ENCODE measurements at places on chromosomes 3 and 15.

- no peak for DNase-seq
Observed at GRCh38 chr3:55059027-55059629, 131.3 kb upstream of the LRTM1 start.

DNA sequence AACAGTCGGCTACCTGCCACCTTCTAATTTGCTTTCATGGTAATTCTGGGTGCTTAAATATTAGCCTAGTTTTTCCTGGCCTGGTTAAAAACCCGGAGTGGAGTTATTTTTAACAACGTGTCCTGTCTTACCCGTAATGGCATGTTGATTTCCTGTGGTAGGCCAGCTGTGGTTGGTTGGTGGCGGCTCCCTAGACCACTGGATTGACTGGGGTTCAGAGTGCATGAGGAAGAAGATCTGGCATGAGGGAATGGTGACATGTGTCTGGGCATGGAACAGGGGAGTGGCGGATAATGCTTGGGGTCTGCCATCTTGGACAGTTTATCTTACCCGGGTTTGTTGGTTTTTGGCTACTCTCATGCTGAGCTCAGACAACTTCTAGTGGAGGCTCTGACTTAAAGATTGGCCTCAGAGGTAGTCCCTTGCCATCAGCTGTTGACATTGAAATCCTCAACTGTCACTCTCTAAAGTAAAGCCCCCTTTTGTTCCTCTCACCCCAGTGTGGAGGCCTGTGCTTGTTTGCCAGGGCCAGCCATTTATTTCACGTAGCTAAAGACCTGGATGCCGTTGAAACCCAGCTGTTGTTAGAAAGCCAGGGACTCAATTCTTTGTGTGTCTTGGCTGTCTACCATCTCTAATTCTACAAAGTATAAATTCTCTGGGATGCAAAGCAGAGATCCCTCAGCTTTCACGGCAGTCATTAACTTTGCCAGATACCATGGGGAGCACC lies 81.6 kb downstream of the DNASE1L3 start:
- no peak for DNase-seq

DNA sequence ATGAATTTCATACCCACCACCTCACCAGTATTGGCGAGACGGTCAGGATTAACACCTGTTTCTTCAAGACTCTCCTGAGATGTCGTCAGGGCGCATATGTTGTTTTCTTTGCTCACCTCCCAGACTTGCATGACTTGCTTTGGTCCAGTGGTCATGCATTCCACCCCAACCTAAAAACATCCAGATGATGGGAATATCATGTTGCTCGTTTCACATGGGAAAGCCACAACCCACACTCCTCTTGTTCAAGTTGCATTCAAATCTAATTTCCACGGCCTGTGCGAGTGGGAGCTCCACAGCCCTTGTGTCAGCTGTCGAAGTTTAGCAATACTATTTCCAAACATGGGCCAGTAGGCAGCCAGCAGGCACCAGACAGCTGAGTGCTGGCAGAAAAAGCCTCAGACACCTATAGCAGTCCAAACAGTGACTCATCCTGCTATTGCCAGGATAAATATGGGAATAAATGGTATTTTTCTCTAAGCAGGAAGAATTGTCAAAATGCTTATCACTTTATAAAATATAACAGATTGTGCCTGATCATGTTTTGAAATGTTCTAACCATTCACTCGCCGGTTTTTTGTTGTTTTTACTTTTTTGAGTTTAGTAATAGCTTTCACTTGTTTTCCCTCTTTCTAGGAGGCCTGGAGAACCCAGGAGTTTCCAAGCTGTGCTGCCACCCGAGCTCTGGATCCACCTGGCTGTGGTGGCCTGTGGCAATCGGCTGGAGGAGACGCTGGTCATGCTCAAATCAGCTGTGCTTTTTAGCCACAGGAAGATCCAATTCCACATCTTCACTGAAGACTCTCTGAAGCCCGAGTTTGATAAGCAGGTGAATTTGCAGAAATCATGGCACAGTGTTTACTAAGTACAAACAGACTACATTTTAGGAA lies 20.1 kb downstream of the GXYLT2 start:
- no peak for DNase-seq

GRCh38 chr15:28080386-28080785 lies 18.7 kb downstream of the OCA2 start:
- no peak for DNase-seq

GRCh38 chr3:45097296-45097883 lies 48.8 kb downstream of the CDCP1 start:
- DNase-seq: no peak

DNA sequence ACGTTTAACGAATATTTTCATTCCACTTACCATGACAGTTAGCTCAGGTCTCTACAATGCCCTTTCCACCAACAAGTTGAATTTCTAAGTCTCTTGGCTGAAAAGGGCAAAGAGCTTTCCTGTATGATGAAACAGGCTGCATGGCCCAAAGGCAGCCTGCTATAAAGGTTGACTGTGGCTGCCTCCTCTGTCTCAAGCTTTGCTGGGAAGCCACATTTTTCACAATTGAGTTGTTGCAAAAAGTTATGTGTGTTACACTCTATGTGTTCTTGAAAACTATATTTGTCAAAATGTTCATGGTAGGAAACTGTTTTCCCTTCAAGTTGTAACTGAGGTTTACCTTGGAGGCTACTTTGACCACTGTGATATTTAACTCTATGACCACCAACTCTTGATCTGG lies 49.5 kb downstream of the DZIP1L start:
- DNase-seq: no peak

GRCh38 chr15:100350434-100351226 lies 8.9 kb upstream of the ADAMTS17 start:
- no peak for DNase-seq

GRCh38 chr15:85646538-85647091 lies 148.1 kb downstream of the KLHL25 start:
- no peak for DNase-seq

- no peak for DNase-seq
Observed at GRCh38 chr15:91887321-91887720, 33.8 kb downstream of the SLCO3A1 start.

DNA sequence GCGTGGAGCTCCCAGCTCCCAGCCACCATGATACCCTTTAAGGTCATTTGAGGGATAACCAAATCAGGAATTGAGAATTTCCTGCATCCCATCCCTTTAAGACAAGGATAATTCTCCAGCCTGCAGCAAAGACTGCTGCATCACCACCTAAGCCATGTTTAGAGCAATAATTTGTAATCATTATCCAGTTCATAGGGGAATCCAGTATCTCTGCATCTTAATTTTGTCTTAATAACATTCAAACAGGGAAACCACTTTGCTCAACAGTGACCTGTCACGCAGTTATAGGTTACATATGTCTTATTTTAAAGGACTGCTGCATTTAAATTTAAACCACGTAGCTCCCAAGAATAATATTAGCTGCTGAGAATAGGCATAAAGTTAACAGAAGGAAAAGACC lies 188.4 kb downstream of the SSR3 start:
- DNase-seq: no peak

DNA sequence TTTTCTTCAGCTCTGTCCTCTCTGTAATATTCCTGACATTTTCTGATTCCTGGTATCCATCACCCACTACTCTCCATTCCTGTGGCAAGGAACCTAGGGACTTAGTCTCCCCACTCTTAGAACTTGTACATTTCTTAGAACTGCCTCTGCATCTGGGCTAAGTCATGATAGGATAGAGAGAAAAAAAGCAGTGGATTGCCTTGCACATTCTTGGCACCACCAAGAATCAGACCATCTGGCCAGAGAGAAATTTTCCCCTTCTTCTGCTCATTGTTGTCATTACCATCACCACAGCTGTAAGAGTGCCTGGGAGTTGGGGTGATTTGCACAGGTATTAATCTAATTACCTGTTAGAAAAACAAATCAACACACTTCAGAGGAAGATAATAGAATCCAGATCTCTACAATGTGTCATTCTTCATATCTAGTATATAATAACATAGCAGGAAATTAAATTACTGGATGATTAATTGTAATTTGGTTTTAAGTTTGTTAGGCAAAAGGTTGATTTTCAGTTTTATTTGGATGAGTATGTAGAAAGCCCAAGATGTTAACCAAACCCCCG lies 264.8 kb upstream of the ZPLD1 start:
- no peak for DNase-seq

DNA sequence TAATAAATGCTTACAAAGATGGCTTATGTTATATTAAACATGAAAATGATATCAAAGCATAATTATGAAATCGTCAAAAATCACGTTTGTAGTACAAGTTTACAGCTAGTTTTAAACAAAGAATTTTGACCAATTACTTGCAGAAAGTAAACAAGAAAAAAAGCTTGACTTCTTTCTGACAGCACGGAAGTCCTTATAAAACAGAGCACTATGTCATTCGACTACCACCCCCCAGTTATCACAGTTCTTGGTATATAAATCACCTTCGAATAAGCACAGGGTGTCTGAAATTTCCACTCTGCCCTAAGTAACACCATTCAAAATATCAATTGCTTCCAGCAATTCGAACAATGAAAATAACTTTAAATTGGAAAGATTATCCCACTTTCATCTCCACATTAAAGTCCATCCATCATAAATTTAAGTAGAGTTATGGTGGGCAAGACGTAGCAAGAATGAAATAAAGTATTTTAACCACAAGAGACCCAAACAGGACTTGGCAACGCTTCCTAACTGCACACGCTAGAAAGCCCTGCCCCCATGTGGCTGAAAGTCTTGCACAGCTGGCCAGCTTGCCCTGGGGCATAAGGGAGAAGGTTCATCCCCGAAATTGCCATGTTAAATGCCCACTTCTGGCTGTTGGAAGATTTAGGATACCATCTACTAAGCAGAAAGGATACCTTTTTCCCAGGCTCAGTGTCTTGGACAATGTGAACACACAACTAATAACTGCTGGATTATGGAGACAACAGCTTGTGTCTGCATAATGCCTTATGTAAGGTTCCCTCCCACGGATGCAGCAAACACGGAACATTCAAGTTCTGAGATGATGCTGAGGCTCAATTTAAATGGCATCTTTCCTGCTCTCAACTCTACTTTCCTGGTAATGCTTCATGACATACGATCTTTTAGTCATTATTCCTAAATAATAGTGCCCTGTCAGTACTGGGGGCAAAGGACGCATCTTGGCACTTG lies 116.4 kb upstream of the TJP1 start:
- DNase-seq: no peak

DNA sequence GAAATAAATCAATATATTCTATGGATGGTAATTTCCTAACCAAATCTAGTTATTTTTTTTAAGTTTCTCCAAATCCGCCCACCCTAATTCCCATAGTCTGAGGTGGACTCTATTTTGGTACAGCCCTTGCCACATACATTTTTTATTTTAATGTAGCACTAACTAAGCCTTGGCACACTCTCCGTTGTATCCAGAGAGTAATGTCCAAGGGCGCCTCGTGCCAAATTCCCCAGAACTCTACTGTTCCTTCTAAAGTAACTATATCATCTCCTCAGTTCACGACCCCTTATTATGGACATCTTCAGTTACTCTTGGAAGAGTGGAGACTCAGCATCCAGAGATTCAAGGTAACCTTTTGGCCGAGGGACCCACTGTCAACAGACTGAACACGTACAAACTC lies 1.3 kb downstream of the VGLL3 start:
- no peak for DNase-seq

- DNase-seq: no peak
Observed at GRCh38 chr3:112167758-112168157, 34.7 kb upstream of the GCSAM start.

- DNase-seq: no peak
Observed at GRCh38 chr3:23075496-23075895, 127.6 kb upstream of the UBE2E2 start.

GRCh38 chr3:168926426-168926825 lies 737.1 kb downstream of the MECOM start:
- DNase-seq: no peak

- DNase-seq: no peak
Observed at GRCh38 chr3:150073031-150073430, 102.3 kb upstream of the PFN2 start.

- no peak for DNase-seq
Observed at GRCh38 chr15:55015093-55015445, 181.7 kb downstream of the RSL24D1 start.

DNA sequence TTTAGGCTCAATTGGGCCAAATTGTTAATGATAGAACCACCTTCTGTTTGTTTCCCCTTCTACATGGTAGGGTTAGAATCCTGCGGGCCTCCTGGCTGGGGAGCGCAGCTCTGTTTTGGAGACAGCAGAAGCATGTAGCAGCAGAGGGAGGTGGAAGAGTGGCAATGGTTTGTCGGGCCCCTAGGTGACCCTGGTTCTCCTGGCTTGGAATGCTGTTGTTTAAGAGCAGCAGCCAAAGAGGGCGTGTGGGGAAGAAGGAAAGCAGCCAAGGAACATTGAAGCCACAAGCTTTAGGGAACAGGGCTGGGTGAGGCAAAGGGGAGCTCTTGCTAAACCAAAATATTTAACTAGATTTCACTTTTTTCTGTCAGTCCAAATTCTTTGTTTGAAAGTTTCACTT lies 213.7 kb upstream of the NR2E3 start:
- no peak for DNase-seq

DNA sequence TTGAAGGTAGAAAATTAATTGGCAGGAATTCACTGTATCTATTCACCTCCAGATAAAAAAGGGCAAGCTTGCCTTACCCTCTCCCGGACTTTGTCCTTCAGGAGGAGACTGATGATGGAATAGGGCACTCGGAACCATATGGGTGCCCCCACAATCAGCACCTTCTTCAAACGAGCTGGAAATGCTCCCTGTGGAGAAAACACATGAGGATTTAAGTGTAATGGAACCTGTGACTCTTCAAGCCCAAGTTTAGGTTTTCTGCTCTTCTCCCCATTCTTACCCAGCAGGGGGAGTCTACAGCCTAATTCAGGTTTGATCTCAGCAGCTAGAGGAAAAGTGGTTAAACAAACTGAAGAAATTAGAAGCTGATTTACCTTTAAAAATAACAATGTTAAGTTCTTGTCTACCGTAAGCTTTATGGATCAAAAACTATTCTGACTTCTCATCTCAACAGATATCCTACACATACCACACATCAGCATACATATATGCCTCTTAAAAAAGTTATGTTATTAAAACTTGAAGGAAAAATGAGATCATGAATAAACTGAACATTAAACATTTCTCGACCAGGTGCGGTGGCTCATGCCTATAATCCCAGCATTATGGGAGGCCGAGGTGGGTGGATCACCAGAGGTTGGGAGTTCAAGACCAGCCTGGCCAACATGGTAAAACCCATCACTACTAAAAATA lies 57.5 kb upstream of the SIN3A start:
- no peak for DNase-seq
